Kidney capillary endothelial cell (primary cell): ENCODE measurements at places on chromosomes 1 and 21.

DNA sequence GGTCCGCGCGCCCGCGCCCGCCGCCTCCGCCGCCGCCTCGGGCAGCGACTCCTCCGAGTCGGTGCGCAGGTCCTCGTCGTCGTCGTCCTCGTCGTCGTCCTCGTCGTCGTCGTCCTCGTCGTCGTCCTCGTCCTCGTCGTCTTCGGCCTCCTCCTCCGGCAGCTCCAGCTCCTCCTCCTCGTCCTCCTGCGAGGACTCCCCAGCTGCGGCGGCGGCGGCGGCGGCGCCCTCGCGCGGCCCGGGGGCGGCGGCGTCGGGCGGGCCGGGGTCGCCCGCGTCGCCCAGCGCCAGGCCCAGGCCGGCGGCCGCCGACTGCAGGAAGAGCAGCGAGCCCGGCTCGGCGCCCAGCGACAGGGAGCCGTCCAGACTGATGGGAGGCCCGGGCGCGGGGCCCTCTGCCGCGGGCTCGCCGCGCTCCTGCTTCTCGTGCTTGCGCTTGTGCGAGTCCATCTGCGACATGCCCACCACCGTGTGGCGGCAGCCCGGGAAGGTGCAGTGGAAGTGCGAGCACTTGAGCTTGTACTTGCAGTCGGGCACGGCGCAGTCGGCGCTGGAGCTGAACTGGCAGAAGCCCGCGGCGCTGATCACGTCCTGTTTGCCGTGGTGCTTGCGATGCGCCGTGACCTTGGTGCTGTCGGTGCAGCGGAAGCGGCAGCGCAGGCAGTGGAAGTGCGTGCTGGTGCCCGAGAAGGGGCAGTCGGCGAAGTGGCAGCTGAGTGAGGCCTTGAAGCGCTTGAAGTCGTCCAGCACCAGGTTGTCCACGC is 157.3 kb downstream of the CASZ1 start:
- peak; percentile 31 for DNase-seq

GRCh38 chr1:46199233-46199749 is 1.1 kb upstream of the POMGNT1 start:
- DNase-seq, result no peak

- DNase-seq, result no peak
Measured at GRCh38 chr21:23308741-23309140, 2298.5 kb downstream of the MRPL39 start.

- no peak for DNase-seq
Measured at GRCh38 chr1:59232216-59232615, 64.7 kb upstream of the FGGY start.

- no peak for DNase-seq
Measured at GRCh38 chr1:27596261-27596660, 7.7 kb downstream of the AHDC1 start.

DNA sequence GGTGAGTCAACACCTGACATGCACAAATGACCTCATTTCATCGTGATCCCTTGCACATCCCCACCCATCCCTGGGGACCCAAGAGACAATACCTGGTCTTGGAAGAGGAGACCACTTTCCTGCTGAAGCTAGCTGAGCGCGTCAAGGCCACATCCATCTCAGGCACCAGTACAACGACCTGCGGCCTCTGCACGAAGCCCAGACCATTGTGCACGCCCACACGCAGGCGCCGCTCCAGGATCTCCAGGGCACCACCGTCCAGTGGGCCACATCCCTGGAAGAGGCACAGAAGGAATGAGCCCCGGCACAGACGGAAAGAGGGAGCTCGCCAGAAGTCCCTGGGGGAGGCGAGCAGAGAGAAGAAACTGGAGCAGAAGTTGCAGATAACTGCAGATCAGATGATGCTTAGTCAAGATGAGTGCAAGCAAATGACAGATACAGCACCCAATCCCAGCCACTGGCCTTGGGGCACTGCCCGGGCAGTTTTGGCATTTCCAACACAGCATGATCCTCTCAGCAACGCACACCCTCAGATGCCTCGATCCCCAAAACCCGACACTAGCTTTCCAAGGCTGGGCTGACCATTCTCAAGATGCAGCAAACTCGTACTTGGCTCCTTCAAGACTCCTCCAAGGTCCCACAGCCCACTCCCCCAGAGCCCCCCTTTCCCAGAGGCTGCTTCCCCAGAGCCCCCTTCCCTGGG is 44.1 kb downstream of the NPHP4 start:
- no peak for DNase-seq

GRCh38 chr1:194809665-194810064 is 1623.3 kb upstream of the B3GALT2 start:
- DNase-seq, result no peak

DNA sequence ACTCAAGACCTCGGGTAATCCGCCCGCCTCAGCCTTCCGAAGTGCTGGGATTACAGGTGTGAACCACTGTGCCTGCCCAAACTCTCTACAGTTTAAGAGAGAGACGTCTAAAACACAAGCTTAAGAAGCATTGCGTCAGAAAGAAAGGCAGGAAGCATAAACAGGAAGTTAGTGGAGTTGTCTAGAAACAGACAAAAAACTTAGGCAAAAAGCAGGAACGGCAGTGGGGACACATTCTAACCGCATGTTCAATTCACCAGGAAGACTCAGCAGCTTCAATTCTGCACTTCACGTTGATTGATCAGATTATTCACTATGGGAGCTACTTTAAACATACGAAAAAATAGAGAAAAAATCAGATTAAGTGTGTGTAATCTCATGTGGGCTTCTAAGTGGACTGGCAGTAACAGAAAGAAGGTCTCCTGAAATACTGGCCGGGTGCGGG is 7.4 kb downstream of the CFAP74 start:
- DNase-seq, result peak; percentile 60

GRCh38 chr1:217472915-217473314 is 158.0 kb downstream of the GPATCH2 start:
- no peak for DNase-seq

- no peak for DNase-seq
Measured at GRCh38 chr1:200886594-200886993, 8.1 kb upstream of the INAVA start.

GRCh38 chr1:216923601-216924000 is 200.4 kb upstream of the ESRRG start:
- DNase-seq, result no peak

DNA sequence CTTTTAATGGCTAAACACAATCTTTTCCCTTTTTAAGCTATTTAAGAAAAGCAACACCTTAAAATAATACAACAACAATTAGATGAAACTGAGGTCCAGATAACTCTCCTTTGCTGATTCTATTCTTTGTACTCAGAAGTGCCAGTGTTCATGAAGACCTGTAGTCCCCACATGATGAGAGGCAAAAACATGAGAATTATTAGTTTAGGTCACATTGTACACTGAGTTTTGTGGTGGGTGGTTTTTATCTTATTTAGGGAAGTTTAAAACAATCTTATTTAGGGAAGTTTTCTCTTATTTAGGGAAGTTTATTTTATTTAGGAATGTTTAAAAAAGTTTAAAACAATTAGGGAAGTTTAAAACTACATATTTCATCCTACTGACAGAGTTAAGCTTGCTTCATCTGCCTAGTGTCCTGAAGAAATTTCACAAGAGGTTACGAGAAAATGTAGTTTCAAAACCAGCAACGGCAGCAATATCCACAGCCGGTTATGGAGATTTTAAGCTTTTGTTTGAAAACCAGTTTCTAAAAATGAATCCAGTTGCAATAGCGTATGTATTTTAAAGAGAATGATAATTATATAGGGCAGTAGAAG is 7.8 kb upstream of the OR14I1 start:
- no peak for DNase-seq

DNA sequence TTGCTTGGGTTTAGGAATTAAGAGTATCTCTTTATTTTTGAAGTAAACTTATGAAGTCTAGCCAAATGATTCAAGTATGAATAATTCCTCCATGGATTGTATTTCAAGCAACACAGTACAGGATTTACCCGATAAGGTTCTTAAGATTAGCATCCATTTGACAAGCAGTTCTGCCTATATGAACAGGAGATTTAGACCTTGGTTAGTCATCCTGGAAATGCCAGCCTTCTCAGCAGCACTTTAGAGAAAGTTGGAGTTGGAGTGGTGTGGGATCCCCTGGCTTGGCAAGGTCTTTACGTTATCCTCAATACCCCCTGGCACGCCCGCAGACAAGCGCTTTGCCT is 1.6 kb downstream of the BCAR3 start:
- DNase-seq, result no peak

DNA sequence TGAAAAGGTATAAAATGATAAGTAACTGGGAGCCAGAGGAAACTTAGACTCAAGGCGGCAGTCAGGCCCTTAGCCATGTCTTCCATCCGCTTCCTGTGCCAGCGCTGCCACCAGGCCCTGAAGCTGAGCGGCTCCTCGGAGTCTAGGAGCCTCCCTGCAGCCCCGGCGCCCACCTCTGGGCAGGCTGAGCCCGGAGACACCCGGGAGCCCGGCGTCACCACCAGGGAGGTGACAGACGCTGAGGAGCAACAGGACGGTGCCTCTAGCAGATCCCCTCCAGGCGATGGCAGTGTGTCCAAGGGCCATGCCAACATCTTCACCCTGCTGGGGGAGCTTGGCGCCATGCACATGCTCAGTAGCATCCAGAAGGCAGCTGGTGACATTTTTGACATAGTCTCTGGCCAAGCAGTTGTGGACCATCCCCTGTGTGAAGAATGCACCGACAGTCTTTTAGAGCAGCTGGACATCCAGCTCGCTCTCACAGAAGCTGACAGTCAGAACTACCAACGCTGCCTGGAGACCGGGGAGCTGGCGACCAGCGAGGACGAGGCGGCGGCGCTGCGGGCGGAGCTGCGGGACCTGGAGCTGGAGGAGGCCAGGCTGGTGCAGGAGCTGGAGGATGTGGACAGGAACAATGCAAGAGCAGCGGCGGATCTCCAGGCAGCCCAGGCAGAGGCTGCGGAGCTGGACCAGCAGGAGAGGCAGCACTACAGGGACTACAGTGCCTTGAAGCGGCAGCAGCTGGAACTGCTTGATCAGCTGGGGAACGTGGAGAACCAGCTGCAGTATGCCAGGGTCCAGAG is at the start of gene BECN2:
Gene BECN2, plus strand, starts transcription at position 76 of the 803 bp plus-strand sequence. Its CDS starts 0 bp downstream, at position 76.
- DNase-seq, result no peak

GRCh38 chr1:176773038-176773437 is 310.1 kb downstream of the PAPPA2 start:
- DNase-seq, result no peak

- DNase-seq, result no peak
Measured at GRCh38 chr1:5465281-5465711, 526.9 kb downstream of the NPHP4 start.

DNA sequence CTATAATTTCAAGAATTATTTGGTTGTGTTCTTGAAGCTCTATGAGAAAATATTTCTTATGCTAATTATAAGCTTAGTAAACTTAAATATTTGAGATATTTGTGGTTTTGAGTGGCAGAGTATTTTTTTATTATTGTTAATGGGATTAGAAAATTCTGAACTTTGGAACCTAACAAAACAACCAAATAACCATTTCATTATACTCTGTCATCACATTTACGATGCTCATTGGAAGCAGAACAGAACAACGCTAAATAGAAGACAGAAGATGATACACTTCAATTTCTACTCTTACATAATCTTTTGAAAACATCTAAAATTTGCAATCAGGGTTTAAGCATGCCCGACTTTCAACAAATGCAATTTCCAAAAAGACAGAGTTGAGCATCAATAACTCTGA is 270.2 kb downstream of the PTPRC start:
- DNase-seq, result no peak

GRCh38 chr1:170200621-170201397 is 55.0 kb downstream of the NTMT2 start:
- no peak for DNase-seq
